Lower lobe of right lung (tissue), 2 donors: ENCODE measurements at places on chromosomes 11 and 22.

- DNase-seq: no peak
Measured at GRCh38 chr11:111624608-111625007, 22.4 kb downstream of the SIK2 start.

- peak; percentile 59 for DNase-seq
Measured at GRCh38 chr11:12724301-12725054, 50.3 kb downstream of the TEAD1 start.

DNA sequence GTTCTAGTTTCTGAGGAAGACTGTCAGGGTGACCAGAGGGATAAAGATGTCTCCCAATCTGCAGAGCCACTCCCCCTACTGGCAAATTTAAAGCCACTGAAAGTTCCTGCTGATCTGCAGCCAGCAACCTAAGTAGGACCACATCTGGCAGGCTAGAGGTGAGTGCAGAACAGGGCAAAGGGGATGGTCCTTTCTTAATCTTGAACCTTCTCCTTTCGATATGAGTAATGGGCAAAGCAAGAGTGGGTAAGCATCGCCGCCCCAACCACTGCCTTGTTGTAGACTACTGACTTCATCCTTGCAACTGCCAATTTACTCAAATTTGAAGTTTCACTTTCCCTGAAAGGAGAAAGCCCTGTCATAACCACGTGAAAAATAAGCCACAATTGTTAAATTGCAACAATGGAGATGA is 30.7 kb downstream of the SCUBE2 start:
- DNase-seq: no peak

DNA sequence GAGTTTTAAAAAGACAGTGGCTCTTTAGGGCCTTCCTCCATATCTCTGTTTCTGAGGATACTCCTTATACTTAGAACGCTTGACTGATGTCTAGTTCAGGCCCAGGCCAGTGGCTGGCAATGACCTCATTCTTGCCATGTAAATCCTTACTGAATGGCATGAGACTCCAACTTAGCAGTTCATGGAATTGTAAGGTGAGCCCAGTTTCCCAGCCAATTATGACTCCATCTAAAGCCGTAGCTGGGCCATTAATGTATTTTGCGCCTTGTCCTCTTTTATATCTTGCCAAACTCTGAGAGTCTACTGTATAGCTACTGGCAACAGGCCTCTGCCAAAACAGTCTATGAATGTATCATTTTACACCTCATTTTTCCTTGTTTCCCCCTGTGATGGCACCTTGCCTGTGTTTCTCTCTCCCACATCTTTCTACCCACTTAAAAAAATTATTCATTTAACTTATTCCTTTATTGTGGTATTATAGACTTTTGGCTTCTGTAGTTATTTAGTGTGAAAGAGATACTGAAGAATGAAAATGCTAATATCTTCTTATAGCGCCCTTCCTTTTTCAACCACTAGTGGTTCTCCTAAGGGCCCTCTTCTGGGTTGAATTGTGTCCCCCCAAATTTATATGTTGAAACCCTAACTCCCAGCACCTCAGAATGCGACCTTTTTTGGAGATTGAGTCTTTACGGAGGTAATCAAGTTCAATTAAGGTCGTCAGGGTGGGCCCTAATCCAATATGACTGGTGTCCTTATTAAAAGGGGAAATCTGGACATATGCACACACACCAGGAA is 67.4 kb downstream of the ZNRF3 start:
- DNase-seq: no peak

DNA sequence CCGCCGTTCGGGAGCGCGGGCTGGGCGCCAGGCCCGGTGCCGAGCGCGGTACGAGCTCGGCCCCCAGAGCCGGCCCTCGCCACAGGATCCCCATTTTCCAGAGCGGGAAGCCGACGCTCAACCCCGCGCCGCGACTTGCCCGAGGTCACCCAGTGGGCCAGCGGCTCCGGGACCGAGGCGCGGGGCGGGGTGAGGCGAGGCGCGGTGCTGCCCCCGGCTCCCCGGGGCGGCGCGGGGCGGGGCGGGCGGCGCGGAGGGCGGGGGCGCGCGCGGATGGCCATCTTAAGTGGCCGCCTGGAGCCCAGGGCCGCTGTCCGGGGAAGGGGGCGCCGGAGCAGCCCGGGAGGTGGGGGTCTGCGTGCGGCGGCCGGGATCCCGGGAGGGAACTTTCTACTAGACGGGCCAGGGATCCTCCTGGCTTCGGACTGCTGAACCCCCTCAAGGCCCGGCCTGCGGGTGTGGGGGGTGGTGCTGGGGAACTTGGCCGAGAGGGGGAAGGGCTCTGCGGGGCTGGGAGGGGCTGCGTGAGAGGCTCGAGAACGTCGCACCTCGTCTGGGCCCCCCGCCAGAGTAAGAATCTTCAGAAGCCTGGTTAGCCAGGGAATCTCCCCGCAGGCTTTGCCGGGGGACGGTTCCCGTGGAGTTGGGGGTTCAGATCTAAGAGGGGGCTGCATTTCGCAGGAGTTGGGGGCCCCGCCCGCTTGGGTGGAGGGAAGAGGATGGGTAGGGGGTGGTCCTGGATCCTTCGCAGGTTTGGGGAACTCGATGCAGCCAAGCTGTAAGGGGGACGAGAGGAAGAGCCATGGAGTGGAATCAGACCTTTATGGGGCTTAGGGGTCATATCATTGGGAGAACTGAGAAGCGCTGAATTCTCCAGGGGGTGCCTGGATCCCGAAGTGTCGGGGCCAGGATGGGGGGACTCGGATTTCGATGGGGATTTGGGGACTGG is 678 bp upstream of the INPPL1 start:
- DNase-seq: peak; percentile 83

DNA sequence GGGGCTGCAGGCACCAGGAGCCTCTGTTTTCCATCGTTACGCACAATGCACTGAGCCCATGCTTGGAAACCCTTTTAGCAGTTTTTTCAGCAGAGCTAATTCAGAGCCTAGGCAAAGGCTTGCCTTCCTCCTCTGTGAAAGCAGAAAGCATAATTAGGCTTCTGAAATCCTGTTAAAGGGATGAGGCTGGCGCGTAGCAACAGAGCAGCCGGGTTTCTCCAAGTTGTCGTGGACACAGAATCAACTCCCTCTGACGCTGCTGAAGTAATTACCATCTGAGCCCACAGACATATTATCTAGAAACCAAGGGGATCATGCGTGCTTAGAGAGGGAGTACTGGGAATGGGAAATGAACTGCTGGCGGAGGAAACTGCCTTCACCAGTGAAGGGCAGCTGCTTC is 85.4 kb downstream of the MYO18B start:
- DNase-seq: no peak

DNA sequence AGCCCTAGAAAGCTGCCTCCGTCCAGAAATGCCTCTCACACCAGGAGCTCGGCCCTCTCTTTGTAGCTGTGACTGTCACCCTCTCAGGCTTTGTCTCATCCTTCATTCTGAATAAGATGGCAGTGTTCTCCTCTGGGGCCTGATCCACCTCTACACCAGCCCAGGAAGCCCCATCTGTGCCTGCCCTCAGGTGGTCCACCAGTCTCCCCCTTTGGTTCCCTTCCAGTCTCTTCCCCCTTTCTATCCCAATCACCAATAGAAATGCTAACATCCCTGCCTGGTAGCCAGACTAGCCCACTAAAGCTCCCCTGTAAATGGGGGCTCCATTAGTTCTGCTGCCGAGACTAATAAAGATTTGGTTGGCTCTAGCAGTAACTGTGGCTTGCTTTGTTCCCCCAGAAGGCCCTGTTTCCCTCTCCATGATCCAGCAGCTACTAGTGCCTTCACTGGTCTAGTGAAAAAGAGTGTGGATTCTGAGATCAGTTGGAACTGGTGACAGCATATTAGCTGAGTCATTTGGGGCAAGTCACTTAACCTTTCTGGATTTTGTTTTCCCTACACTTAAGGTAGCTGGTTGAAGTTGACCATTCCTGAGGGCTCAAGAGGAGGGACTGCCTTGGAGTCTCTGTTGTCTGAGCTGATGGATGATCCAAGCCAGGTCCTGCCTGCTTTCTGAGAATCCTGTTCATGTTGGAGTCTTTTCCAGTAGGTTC is 16.2 kb downstream of the PLEKHB1 start:
- DNase-seq: no peak

DNA sequence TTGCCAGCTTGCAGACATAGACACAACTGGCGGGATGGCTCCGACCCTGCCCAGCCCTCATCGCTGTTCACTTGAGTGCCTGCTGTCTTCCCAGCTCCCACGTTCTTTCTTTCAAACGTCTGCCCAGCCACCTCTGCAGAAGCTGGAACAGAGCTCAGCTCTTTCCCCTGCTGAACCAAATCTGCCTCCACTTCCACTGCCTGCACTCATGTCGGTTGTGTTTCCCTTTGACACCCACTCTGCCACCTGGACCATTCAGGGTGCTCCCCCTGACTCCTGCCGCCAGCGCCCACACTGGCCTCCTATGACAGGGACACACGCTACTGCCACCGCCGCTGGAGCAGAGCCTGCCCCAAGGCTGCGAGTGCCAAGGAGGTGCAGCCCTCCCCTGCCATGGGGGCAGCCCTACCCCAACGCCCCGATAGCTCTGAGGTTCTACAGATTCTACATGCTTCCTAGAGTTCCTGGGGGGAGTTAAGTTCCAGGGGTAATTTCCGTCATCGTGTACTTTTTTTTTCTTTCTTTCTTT is 37.9 kb downstream of the TST start:
- DNase-seq: no peak

- peak; percentile 18 for DNase-seq
Measured at GRCh38 chr11:69504576-69505335, 23.3 kb downstream of the LINC01488 start.

DNA sequence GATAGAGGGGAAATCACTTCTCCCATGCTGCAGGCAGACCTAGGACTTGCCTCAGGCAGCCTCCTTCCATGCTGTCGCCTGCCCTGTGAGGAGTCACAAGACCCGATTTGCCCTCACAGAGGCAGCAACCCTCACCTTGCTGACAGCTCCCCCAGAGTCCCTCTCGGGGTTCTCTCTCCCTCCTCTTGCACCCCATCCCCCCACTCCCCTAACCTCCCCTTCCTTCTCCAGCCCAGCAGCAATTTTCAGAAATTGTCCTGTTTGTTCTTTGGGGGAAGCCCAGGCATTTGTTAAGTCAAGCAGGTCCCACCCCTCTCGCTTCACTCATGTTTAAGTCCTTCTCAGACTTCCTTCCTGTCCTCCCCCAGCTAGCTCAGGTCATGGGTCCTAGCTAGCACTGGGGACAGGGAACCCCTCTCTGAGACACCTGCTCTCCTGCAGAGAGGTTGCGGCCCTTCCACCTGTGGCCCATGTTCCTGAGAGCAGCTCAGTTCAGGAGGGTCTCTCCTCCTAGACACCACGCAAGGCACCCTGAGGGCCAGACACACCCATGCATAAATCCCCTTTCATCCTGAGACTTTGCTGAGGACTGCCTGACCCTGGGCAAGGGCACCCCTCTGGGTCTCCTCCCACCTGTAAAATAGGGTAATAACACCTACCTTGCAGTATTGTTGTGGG is 6.3 kb upstream of the FXYD2 start:
- no peak for DNase-seq

DNA sequence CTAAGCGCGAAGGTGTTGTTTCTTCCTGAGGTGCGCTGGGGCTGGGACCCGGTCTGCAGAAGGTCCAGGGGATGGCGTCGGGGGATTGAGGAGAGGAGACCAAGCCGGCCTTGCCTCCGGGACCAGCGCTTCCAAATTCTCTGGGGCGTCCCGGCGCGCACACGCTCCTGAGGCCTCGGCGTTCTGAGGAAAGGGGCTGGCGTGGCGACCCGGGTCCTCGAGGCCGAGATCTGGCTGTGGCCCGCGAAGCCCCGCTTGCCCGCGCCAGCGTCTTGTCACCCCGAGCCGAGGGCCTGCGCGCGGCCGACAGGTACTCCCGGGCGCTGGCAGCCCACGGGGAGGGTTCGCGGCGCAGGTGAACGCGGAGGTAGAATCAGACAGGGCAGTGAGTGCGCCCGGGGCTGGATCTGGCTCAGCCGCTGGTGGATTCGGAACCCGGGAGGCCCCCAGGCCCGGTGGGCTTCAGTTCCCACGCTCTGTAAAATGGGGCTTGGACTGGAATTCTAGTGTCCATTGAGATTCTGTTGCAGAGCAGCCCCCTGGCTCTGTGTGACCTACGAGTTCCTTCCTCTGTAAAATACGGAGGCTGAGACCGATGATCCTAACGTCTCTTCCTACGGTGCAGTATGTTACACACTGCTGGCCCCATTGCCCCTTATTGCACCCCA is 14.7 kb downstream of the SSH3 start:
- peak; percentile 71 for DNase-seq

DNA sequence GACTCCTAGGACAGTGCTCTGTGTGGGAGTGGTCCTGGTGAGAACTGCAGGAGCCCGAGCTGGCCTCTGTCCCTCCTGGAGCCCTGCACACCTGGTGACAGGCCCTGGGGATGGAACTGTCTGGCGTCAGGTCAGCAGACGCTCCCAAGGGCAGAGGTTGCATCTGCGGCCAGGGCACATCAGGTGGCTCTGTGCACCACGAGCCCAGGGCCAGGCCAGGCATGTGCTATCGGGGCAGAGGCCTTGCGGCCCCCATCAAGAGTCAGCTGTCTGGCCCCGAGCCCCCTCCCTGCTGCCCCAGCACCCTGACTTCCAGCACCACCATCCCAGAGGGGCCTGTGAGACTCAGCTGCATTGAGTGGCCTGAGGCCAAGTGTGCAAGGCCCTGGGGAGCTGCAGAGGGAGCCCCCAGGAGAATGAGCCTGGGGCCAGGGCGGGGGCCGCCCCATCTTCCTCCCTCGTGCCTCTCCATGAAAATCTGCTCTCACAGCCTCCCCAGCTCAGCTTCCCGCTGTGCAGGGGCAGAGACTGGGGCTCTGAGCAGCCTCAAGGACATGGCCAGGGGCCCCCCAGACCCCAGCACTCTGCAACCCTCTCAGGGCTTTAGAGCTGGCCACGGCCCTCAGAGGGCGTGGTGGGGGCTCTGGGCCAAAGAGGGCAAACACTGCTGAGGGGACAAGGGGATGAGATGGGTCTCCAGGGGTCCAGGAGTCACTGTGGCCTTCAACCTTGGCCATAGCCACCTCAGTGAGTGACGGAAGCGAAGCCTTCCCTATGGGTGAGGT is 56.4 kb downstream of the RTL6 start:
- DNase-seq: no peak

GRCh38 chr22:29310863-29311339 is 4.5 kb downstream of the GAS2L1 start:
- DNase-seq: peak; percentile 95

DNA sequence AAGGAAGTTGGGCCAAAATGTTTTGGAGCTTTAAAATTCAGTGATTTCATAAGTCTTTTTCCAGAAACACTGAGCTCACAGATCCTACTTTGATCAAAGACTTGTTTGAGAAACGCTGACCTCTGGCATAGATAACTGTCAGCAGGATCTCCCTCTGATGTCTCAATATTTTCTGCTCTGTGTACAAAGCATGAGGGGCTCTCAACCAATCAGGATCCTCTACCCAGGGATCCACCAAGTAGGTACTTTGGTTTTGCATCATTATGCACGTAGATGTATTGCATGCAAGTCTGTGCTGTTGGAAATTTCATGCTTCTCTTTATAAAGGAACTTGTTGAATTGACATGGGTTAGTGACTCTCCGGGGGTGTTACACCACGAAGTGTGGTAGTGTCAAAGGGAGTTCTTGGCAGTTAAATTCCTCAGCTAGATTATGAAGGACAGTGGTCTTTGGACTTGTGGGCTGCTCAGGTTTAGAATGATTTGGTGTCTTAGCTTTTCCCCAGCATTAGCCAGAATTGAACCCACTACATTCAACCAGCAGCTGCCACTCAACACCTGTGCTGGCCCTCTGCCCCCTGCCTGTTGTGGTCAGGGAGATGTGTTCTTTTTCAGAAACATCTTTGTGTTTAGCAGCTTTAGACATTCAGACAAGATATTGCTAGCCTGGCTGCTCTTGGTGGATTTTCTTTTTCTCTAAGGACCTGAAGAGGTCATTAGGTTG is 1.7 kb upstream of the DIXDC1 start:
- no peak for DNase-seq
